Stomach (tissue), 19 donors: ENCODE measurements at places on chromosomes 13 and 19. TPM values are rescaled to one million over a fixed set of nuclear protein-coding genes. Genes with fewer than 3 reads are reported as not detected.

Gene ARL11
- not detected for total RNA-seq

Gene THSD1
- total RNA-seq: 8.4 TPM

Gene ZNF600
- total RNA-seq: 1.8 TPM

Gene C13orf42
- total RNA-seq: not detected

Gene SIGLEC9
- total RNA-seq: 13.9 TPM

Gene LGALS14
- not detected for total RNA-seq

Gene RFPL4A
- total RNA-seq: not detected
